Lung (tissue), 17 donors: ENCODE measurements at places on chromosomes 16 and 17. TPM values are rescaled to one million over a fixed set of nuclear protein-coding genes. Genes with fewer than 3 reads are reported as not detected.

Gene ODAD4
- 16.7 TPM for total RNA-seq

Gene YWHAE
- 432 TPM for total RNA-seq

Gene CHST5
- total RNA-seq: not detected

GRCh38 chr16:57374067-57374534 lies 1.8 kb downstream of the CX3CL1 start:
- H3K27me3 ChIP-seq: no peaks in the 10 kb centered on the region
- DNase-seq: peak; percentile 48
- H3K4me3 ChIP-seq: peak overlapping the region; percentile 74
- peaks cover 23% of the 10 kb centered on the region for H3K4me1 ChIP-seq
- peak overlapping the region; percentile 36 for H3K27ac ChIP-seq
- H3K36me3 ChIP-seq: no peaks in the 10 kb centered on the region

DNA sequence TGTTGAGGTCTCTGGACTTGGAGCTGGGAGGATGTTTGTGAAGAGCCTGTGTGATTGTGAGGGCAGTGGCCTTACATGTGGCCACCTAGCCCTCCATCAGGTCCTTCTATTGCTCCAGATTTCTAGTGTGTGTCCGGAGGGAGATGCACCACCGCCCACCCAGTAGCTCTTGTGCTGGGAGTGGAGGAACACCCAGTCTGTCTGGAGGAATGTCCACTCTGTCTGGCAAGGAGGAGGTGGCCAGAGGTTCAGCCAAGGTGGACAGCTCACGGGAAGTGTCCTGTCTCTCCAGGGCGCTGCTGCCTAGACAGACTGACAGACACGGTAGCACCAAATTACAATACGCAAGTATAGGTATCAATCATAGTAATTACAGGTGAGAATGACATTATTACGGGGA lies 10.6 kb downstream of the RPTOR start:
- no peak overlapping the region for H3K27ac ChIP-seq
- no peak overlapping the region for H3K4me3 ChIP-seq
- DNase-seq: no peak
- no peaks in the 10 kb centered on the region for H3K36me3 ChIP-seq

DNA sequence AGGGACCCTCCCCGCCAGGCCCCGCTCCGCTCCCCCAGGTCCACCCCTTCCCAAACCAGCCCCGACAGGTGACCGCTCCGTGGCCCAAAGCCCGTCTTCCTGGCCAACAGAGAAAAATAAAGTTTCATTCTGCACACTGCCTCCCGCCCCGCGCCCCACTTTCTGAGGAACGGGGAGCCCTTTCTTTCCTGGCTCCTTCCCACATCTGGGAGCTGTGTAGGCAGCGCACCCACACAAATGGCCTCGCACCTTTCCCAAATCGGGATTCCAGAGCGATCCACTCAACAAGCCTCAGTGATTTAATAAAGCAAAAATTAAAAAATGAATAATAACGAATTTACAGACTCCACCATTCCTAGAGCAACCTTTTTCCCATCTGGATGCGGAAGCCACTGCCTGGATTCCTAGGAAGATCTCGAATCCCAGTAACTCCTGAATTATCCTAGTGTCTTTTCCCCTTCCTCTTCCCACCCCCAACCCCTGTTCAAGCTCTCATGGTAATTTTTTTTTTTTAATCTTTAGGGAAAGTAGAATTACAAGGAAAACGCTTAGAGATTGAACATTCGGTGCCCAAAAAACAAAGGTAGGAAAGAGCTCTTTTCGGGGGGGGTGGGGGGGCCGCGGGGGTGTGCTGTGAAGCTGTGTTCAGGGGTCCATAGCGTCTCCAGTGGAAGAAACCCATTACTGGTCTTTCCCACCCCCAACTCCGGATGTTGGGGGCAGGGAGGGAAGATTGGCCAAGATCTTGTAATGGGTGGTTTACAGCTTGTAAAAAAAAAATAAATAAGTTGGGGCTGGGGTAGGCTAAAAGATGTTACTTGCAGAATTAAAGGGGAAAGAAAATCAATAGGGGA lies 1.6 kb downstream of the IGF2BP1 start:
- H3K36me3 ChIP-seq: no peaks in the 10 kb centered on the region
- H3K4me3 ChIP-seq: no peak overlapping the region
- peaks cover 18% of the 10 kb centered on the region for H3K4me1 ChIP-seq
- H3K27me3 ChIP-seq: peaks cover 4% of the 10 kb centered on the region
- DNase-seq: peak; percentile 86

DNA sequence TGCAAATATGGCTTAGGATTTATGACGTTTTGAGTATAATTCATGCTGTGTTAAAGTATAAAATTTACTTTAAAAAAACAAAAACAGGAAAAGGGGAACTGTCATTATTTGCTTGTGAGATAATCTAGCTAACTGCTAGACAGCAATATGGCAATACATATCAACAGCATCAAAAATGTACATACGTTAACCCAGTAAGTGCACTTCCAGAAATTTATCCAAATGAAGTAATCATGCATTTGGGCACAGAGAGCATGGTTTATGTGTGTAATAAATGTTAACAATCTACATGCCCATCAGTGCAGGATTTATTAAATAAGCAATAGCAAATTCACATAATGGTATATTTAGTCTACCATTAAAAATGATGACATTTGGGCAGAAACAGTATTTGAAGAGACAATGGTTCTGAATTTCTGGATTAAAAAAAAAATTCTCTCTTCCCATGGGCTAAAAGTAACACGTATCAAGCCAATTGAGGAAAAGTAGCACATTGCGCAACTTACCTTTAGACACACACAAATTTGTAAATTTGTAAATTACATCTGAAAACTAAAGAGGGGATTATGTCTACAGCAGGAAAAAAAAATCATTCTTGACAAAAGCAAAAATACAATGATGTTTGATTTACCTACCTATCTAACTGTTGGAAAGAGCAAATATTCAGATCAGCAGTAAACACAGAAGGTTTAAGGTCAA lies 80.2 kb downstream of the CACNG1 start:
- no peak overlapping the region for H3K27ac ChIP-seq
- DNase-seq: no peak
- peaks cover 5% of the 10 kb centered on the region for H3K36me3 ChIP-seq
- no peak overlapping the region for H3K4me3 ChIP-seq
- no peaks in the 10 kb centered on the region for H3K4me1 ChIP-seq
- H3K27me3 ChIP-seq: no peaks in the 10 kb centered on the region

DNA sequence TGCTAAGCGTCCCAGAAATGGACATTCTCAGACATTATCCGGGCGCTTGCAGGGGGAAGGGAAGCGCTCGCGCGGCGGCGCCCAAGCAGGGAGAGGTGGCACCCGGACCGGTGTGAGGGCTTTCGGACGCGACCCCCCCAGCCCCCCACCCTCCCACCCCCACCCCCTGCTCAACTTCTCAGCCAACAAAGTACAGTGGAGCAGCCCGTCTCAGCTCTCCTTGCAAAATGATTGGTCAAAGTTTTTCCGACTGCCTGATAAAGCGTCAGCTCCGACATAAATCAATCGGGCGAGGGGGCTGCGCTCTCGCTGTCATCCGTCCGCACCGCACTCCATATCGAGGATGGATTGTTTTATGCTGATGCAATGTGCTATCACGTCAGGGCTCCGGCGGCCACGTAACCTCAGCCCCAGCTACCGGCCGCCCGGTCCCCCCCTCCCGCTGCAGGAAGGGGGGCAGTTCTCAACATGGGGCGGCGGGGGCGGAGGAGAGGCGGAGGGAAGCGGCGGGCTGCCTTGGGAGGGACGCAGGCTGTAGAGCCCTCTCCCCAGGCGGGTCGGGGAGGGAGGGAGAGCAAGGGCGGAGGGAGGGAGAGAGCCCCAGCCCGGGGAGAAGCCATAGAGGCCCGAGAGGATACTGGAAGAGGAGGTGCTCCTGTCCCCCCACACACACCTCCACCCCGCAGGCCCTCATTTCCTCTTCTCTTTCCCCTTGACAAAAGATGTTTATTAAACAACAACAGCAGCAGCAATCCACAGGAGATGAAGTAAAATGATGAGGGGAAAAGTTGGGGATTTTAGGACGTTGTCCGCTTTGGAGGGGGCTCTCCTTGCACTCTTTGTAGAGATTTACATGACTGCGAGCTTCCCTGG lies at the start of gene HOXB9:
Gene HOXB9 (minus strand): TSS at position 114 of the 873 bp plus-strand sequence. CDS start 89 bp downstream, at position 25.
- no peak for DNase-seq
- no peak within 1 kb of the TSS for H3K27ac ChIP-seq
- H3K36me3 ChIP-seq: no peaks in the 10 kb centered on the region

GRCh38 chr16:17306745-17307144 lies 164.0 kb downstream of the XYLT1 start:
- H3K27ac ChIP-seq: no peak overlapping the region
- H3K36me3 ChIP-seq: no peaks in the 10 kb centered on the region
- no peaks in the 10 kb centered on the region for H3K27me3 ChIP-seq

DNA sequence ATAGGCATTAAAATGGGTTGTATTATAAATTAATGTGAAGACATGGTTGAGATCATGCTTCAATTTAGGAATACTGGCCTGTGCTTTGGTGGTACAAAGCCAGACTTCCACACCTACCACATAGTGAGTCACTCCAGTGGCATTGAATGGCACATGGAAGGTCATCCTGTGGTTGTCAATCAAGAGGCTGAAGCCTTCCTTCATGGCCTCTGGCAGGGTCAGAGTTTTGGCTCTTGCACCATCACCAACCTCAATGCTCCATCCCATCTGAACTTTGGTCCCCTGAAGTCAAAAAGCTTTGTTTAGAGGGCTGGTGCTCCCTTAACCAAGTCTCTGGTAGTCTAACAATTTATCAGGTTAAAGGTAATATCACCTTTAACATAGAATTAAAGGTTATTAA lies 6.1 kb downstream of the ZP2 start:
- no peaks in the 10 kb centered on the region for H3K36me3 ChIP-seq
- H3K4me1 ChIP-seq: no peaks in the 10 kb centered on the region
- H3K27me3 ChIP-seq: no peaks in the 10 kb centered on the region
- no peak for DNase-seq
- H3K4me3 ChIP-seq: no peak overlapping the region

- H3K36me3 ChIP-seq: peaks cover 10% of the 10 kb centered on the region
- no peak overlapping the region for H3K4me3 ChIP-seq
- no peaks in the 10 kb centered on the region for H3K4me1 ChIP-seq
- H3K27ac ChIP-seq: no peak overlapping the region
Measured at GRCh38 chr17:1797323-1797722, 32.4 kb downstream of the SMYD4 start.

GRCh38 chr17:40824015-40824832 lies 1.8 kb upstream of the KRT10 start:
- peaks cover 4% of the 10 kb centered on the region for H3K4me1 ChIP-seq
- no peak overlapping the region for H3K27ac ChIP-seq
- no peaks in the 10 kb centered on the region for H3K27me3 ChIP-seq
- no peaks in the 10 kb centered on the region for H3K36me3 ChIP-seq

GRCh38 chr16:71746442-71747046 lies 22.0 kb upstream of the PHLPP2 start:
- no peak overlapping the region for H3K27ac ChIP-seq
- H3K4me1 ChIP-seq: no peaks in the 10 kb centered on the region
- peaks cover 45% of the 10 kb centered on the region for H3K36me3 ChIP-seq
- no peaks in the 10 kb centered on the region for H3K27me3 ChIP-seq

DNA sequence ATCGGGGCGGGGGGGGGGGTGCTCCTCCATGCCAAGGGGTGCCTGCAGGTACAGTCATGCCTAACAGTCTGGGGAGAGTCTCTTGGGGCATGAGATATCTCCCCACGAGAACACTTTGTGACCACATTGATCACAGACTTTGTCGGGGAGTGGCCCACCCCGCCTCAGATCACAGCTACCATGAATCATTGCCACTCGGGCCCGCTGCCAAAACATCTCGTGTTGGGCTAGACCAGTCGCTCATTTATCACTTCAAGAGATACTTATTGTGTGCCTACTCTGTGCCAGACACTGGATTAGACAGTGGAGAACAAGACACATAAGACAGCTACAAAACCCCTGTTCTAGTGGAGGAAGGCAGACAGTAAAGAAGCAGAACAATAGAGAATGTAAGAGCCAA lies 72.6 kb downstream of the CLEC16A start:
- no peaks in the 10 kb centered on the region for H3K27me3 ChIP-seq
- H3K4me3 ChIP-seq: no peak overlapping the region
- no peak overlapping the region for H3K27ac ChIP-seq
- peaks cover 20% of the 10 kb centered on the region for H3K4me1 ChIP-seq
- DNase-seq: no peak

DNA sequence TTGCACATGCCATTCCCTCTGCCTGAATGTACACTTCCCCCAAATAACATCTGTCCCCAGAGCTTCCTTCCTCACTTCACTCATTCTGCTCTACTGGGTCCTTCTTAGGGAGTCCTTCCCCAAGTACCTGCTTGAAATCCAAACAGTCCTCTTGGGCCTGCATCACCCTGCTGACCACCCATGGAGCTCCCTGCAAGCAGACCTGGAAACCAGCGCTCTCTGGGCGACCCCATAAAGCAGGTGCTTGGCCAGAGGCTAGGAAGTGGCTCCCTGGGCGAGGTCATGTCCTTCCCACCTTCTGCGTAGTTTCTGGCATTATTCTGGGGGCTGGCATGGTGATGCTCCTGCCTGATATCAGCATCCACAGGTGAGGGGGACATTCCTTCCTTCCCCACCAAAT lies 12.2 kb upstream of the NTN1 start:
- no peak for DNase-seq
- H3K27ac ChIP-seq: no peak overlapping the region
- H3K4me1 ChIP-seq: no peaks in the 10 kb centered on the region
- no peak overlapping the region for H3K4me3 ChIP-seq
- peaks cover 18% of the 10 kb centered on the region for H3K27me3 ChIP-seq
